Left colon (tissue), 2 donors: ENCODE measurements at places on chromosomes 3 and 15. TPM values are rescaled to one million over a fixed set of nuclear protein-coding genes. Genes with fewer than 3 reads are reported as not detected.

DNA sequence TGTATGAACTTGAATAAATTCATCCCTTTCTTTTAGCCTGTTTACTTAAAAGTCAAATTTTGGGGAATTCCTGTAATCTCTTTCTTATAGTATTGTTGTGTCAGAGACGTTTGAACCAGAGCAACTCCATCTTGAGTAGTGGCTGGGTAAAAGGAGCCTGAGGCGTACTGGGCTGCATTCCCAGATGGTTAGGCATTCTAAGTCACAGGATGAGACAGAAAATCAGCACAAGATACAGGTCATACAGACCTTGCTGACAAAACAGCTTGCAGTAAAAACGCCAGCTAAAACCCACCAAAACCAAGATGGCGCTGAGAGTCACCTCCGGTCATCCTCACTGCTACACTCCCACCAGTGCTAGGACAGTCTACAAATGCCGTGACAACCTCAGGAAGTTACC is 94.5 kb downstream of the P3H2 start:
- no peak for DNase-seq

CAMK2N2 gene
- total RNA-seq: not detected

- no peak for DNase-seq
These were observed 136.3 kb downstream of the IMPG2 start for GRCh38 chr3:101184111-101184510.

GRCh38 chr3:109023656-109024254 is 70.1 kb upstream of the GUCA1C start:
- peak; percentile 24 for DNase-seq

GRCh38 chr3:464255-464654 is 267.7 kb downstream of the CHL1 start:
- DNase-seq: no peak

DNA sequence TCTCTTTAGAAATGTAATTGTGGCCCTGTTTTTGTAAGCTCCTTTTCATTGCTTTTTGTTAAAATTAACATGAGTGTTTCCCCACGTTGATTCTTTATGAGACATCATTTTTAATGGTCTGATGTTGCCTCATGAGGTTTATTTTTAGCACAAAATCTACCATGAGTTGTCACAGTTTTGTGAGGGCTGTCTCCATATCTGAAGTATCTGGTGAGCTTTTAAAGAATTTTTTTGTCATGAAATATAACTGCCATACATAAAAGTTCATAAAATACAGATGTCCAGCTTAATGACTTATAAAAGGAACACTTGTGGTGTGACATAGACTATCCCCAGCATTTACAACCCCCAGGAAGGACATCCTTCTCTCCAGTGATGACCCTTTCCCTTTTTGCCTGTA is 34.3 kb upstream of the CEMIP start:
- DNase-seq: no peak

DNA sequence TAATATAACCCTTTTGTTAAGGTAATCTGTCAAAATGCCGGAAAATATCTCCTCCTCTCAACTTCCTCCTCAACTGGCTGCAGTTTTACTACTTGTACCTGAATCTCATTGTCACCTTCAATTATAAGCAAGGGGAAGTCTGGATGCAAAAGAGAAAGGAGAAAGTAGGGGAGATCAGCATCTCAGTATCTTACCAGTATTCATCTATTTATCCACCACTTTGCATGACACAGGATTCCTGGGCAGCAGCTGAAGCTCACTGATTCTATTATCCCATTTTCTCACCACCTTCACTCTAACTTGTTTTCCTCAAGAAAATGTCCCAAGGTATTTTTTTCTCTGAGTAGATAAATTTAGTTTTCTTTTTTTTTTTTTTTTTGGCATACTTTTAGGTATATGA is 440.5 kb upstream of the CBLB start:
- DNase-seq: no peak

GRCh38 chr3:30428251-30428650 is 178.2 kb upstream of the TGFBR2 start:
- DNase-seq: no peak

- DNase-seq: no peak
These were observed 2.4 kb downstream of the SLC28A2 start for GRCh38 chr15:45254405-45254804.

MOBP gene
- total RNA-seq: 1.3 TPM

GRCh38 chr3:14614862-14615261 is 36.7 kb upstream of the CCDC174 start:
- DNase-seq: no peak

DNA sequence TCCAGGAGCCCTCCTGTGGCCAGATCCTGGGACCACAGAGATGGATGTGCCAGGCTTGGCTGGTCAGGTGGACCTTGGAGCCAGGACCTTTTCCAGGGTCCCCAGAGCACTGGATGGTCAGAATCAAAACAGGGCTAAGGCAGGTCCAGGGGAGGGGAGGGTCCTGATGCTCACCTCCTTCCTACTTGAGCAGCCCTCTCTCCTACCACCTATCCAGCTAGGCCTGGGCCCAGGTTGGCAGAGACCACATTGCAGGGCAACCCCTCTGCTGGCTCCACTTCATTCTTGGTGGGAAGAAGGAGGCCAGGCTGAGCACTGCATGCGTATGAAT is 28.5 kb upstream of the SFMBT1 start:
- DNase-seq: no peak

CNTN3 gene
- 8.4 TPM for total RNA-seq

- no peak for DNase-seq
These were observed 38.8 kb downstream of the TYRO3 start for GRCh38 chr15:41597787-41598186.

DNA sequence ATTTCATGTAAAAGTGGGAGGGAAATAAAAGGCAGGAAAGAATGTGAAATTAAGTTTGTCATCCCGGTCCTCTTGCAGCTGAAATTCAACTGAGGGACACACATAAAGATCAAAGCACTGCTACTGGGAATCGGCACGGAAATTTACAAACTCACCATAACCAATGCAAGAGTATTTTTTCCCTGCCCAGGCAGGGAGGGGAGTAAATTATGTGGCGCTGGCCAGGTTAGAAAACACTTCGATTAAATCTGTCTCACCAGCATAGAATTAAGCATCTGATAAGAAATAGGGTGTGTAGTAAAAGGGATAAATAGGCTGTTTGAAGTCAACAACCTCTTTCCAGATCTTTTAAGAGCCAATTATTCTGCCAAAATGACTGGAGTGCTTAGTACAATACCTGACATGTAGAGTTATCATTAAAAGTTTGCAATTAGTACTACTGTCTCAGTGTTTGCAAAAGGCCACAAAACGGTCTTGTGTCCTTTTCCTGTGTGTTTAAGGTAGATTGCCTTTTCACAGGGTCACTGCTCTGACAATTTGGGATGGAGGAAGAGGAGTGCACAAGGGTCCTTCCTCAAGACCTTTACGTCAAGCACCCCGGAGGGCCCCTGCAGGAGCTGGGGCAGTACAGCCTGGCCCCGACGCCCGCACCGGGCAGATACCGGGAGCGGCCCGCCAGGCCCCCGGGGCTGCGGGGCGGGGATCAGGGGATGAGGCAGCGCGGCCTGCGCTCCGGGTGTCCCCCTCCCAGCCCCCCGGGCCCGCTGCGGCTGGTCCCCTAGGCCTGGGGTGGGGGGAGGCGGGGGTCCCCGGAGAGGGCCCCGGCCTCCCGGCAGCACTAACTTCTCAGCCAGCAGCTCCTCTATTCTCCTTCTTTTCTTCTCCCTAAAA is 651 bp downstream of the UBA3 start:
- DNase-seq: peak; percentile 45

ITIH3 gene
- total RNA-seq: 0.46 TPM

- no peak for DNase-seq
These were observed 4.0 kb upstream of the KLF15 start for GRCh38 chr3:126361211-126361610.

LCTL gene
- not detected for total RNA-seq

- no peak for DNase-seq
These were observed 6.9 kb downstream of the TGFBR2 start for GRCh38 chr3:30613133-30613825.

DNA sequence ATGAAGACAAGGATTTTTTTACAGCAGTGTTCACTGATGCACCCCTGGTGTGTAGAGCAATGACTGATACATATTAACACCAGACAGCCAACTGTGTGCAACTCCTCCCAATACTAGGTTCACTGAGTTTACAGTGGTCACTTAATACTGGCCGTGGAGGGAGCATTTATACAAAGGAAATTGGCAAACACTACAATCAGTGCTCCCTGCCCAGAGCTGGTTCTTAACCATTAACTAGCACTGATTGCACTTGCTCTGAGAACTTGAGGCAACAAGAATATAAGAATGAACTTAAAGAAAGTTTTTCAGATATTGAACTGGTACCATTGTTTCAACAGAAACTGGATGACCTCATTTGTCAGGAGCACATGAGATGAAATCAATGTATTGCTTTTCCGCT is 110.6 kb downstream of the MAGI1 start:
- no peak for DNase-seq

- DNase-seq: no peak
These were observed 53.0 kb downstream of the RLBP1 start for GRCh38 chr15:89168316-89168833.

GRCh38 chr3:171875923-171876412 is 32.8 kb downstream of the TMEM212 start:
- no peak for DNase-seq

- no peak for DNase-seq
These were observed 88.6 kb upstream of the GSK3B start for GRCh38 chr3:120182613-120183511.

GOLGA6B gene
- not detected for total RNA-seq

DNA sequence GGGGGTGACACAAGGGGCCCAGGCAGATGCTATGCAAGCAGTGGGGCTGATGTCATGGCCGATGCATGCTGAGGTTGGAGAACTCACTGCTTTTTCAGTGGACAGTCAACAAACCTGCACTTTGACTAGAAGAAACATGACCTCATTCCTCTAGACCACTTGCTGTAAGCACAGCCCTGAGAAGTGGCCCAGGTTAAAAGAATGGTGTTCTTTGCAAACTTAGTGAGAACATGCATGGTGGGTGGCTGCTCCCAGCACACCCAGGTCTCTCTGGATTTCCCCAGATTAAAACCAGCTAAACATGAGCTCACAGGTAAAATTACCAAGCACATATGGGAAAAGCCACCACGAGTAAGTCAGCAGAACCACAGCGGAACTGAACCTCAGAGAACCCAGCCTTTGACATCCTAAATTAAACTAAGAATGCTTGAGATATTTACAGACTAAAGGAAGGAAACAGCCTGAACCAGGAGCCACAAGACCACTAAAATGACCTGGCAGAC is 15.5 kb downstream of the DLEC1 start:
- no peak for DNase-seq

DNA sequence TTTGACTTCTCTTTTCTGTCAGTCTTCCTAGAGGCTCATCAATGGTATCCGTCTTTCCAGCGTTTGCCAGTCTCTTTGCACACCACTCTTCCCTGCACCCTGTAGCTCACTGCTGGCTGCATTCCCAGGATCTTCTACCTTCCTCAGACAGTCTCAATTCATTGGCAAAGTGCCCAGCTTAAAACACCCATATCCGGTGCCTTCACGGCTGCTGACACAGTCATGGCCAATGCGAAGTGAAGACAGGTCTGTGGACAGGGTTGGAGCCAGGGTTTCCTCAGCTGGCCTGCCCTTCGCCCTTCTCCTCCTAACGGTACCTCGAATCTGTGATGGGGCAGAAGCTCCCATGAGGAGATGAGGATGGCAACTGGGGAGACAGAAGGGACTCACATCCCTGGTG is 36.1 kb downstream of the PTH1R start:
- DNase-seq: peak; percentile 72

DNA sequence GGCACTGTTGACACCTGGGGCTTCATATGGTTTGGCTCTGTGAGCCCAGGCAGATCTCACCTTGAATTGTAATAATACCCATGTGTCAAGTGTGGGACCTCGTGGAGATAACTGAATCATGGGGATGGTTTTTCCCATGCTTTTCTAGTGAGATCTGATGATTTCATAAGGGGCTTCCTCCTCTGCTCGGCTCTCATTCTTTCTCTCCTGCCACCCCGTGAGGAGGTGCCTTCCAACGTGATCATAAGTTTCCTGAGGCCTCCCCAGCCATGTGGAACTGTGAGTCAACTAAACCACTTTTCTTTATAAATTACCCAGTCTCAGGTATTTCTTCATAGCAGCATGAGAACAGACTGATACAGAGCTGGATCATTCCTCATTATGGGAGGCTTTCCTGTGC is 655.9 kb upstream of the ADAMTS9 start:
- no peak for DNase-seq

ARRDC4 gene
- 29.0 TPM for total RNA-seq

- no peak for DNase-seq
These were observed 839.9 kb downstream of the AGBL1 start for GRCh38 chr15:86919581-86919980.

DNA sequence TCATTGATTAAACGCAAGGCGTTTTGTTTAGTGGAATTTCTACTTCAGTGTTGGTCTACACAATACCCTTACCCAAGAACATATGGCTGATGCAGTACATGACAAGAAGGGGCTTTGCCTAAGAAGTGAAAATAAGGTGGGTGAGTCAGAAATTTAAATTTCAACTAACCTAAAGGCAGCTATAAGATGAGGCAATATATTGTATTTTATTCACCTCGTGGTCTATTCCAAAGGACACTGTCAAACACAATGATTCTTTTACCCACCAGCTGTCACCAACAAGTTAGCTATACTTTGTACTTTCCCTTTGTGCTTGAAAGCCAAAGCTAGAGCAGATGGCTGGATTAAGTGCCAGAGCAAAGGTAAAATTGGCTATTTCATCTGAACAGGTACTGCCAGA is 10.9 kb upstream of the SETMAR start:
- no peak for DNase-seq

RARB gene
- total RNA-seq: 1.2 TPM

LMOD3 gene
- total RNA-seq: 0.17 TPM

DNA sequence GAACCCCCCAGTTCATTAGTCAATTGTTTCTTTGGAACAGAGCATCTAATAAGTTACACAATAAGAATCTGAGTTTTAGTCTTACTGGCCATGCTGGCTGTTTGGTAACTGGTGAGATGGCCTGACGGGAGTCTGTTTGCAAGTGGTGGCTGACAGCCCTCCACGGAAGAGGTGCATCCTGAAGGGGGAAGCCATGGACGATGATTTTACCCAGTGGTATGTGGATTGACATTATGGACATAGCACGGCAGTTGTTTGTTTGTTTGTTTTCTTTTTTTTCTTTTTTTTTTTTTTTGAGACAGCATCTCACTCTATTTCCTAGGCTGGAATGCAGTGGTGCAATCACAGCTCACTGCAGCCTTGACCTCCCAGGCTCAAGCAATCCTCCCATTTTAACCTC is 156.0 kb downstream of the RPLP1 start:
- DNase-seq: no peak

GASK1A gene
- total RNA-seq: 2.5 TPM

KBTBD13 gene
- not detected for total RNA-seq

STRIT1 gene
- total RNA-seq: not detected

GRCh38 chr15:70854666-70854976 is 664 bp upstream of the LARP6 start:
- no peak for DNase-seq

GRCh38 chr3:72009851-72010443 is 225.0 kb upstream of the PROK2 start:
- DNase-seq: no peak

ST3GAL6 gene
- total RNA-seq: 1.7 TPM

- DNase-seq: no peak
These were observed 35.1 kb upstream of the MLF1 start for GRCh38 chr3:158535918-158536317.
